Non-pigmented ciliary epithelial cell (primary cell): ENCODE measurements at places on chromosomes 2 and 18.

DNA sequence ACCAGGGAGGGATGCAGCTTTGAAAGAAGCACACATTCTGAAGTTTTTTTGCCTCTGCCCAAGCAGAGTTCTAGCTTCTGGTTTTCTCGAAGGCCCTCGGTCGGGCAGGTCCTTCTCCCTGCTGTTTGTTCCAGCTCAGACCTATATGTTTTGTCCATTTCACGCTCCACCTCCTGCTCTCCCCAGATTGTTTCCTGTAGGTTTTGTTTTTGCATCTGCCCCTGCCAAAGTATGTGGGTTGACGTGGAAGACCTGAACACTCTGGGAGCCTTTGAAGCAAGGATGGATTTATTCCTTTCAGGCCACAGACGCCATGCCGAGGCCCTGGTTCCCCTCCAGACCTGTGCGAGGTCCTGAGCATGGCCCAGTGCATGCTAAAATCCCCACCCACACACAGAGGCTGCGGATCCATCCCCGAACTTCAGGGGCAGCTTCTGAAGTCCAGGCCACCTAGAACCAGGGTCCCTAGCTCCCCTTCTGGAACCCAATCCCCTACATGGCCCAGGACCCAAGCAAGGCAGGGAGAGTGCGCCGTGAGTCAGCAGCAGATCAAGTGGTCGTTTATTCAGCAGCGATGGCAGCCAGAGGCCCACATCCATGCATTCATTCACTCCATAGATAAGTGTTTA is 205.4 kb downstream of the KLHL29 start:
- DNase-seq: no peak

GRCh38 chr2:44189104-44189503 is 20.4 kb downstream of the PPM1B start:
- DNase-seq: no peak

DNA sequence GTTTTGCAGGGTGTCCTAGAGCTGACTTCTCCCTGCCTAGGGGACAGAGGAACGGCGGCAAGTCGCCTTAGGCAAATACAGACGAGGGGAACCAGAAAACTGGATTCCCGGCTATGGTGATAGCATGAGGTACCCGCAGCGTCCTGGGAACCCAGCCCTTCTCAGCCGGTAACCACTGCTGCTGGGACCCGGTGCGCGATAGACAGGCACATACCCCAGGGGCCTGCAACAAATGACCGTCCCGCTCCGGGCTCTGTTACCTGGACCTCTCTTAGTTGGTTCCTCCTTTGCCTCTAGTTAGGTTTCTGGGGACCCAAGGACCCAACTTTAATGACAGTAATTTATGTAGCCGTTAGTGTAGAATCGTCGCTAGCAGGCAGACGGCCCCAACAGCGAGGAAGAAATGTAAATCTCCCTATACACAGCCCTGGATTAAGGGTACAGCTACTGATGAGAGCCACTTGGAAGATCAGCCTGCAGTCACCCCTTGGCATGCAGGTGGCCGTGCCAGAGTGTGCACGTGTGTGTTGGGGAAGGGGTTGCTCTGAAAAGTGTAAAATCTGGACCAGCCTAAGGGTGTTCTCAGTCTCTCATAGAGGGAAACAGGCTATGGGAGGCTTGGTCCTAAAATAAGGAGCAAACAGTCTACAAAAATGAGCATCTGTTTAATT is 819 bp upstream of the SERPINE2 start:
- DNase-seq: no peak

DNA sequence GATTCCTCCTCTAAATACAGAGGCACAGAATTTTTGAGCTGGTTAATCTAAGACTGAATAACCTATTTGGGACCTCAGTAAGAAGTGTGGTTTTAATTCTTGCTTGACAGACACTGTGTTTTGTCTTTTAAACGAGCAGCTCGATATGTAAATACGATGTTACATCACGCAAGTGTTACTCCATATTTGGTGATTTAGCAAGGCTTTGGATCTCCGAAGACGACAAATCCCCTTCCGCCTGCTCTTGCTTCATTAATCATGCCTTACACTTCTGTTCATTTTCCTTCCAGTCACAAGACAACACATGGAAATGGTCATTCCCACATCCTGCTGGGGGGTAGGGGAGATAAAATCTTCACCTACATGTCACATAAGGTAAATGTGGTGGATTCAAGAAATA is 9.4 kb downstream of the BCL11A start:
- no peak for DNase-seq
